ENCODE measurements at places on chromosomes 3 and 15. TPM values are rescaled to one million over a fixed set of nuclear protein-coding genes. Genes with fewer than 3 reads are reported as not detected.

The NAALADL2 gene
- 0.78 TPM for total RNA-seq

The NOX5 gene
- 2.9 TPM for total RNA-seq

The TEX55 gene
- total RNA-seq, result not detected

The TTC14 gene
- total RNA-seq, result 30.9 TPM

The PSTPIP1 gene
- total RNA-seq, result not detected

The AADAC gene
- 0.49 TPM for total RNA-seq

DNA sequence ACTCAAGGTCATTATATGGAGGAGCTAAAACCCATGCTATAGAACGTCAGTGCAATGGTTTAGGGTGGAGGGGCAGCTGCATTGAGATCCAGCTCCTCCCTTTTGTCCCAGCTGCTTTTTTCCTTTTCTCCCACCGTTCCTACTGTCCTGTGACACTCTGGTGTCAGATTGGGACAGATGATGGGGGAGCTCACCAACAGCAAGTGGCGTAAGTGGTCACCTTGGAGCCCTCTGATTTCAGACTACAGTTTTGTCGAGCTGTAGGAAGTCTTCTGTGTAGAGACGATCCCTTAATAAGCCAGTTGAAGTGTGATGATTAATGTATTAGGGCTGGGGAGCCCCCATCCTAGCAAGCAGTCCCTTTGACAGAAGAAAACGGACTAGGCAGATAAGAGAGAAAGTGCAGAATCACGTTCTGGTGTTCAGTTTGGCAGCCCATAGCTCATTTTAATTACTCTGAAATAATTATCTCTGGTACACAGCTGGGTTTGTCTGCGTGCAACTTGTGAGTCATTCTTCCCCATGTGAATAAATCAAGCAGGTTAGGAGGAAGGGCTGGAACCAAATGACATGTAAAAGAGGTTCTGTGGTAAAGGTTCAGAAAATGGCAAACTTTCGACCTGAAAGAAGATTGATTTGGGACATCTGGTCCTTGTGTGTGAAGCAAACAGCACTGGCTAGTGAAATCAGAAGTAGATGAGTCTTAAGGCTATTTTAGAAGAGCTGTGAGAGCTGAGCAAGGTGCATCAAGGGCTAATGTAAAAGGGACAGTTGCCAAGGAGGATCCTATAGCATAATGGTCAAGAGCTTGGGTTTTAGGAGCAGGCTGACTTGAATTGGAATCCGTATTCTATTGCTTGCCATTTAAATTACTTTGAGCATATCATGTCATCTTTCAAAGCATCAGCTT, 241.4 kb downstream of the EDEM1 start:
- peak; percentile 17 for DNase-seq

DNA sequence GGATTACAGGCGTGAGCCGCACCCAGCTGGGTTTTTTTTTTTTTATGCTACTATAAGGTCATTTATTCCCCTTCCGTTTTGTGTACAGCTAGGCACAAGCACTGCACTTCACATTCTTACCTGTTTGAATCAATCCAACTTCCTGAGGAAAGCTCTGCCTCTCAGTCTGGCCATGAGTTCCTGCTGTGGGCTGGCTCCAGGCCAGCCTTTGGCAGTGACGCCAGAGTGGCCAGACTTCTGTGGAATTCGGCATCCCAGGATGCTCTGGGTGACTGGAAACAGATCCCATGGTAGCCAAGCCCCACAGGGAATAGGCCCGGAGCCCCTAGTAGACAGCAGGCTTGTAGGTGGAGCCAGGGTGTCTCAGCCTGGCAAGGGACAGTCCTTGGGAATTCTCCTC, 21.5 kb upstream of the TIMP4 start:
- peak; percentile 68 for DNase-seq

GRCh38 chr3:55516392-55517030, 29.4 kb upstream of the WNT5A start:
- no peak for DNase-seq

GRCh38 chr3:194257151-194257621, 93.9 kb downstream of the CPN2 start:
- no peak for DNase-seq

DNA sequence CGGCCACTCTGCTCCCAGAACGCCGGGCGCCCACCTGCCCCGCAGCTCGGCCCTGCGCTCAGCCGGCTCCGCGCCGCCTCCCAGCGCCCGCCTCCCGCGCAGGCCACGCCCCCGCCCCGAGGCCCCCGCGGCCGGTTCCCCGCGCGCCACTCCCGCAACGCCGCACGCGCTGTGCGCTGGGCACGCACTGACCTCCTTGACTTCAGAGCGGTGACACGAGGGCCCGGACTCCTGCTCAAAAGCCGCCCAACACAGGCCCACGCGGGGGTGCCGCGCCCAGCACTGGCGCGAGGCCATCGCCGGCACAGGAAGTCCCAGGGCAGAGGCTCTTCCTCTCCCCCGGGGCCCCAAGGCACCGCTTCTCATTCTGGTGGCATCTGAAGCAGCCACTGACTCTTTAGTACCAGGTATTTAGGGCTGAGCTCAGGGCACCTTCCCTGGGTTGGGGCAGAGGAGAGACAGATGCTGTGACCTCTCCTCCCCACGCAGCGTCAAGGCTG, 12.4 kb downstream of the TNK2 start:
- peak; percentile 72 for DNase-seq

DNA sequence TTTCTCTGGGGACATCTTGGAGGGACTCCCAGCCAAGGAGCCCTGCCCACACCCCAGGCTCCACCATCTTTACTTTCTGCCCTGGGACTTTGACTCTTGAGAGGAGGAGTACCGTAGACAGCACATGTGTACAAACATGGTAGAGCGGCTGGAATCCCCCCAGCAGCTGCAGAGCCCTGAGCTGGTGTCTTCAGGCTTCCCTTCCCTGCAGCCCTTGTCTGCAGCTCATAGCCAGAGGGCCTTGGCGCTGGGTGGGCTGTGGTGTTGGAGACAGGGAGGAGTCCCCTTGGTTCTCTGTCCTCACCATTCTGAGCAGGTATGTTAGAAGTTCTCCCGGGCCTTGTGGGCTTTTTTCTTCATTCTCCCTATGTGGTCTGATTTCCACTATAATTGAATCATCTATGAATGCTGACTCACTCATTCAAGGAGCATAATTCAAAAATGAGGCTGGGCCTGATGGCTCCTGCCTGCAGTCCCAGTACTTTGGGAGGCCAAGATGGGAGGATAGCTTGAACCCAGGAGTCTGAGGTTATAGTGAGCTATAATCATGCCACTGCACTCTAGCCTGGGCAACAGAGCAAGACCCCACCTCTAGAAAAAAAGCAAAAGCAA, 97.8 kb upstream of the MEF2A start:
- no peak for DNase-seq

DNA sequence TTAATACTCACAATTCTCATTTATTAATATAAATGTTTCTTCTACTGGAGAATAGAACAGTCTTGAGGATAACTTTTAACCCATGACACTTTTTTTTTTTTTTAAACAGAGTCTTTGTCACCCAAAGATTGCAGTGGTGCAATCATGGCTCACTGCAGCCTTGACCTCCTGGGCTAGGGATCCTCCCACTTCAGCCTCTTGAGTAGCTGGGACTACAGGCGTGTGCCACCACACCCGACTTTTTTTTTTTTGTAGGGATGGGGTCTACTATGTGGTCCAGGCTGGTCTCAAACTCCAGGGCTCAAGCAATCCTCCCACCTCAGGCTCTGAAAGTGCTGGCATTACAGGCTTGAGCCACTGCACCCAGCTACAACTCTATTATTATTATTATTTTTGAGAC, 34.5 kb downstream of the PIK3CB start:
- no peak for DNase-seq

- DNase-seq, result no peak
Observed at GRCh38 chr15:88680241-88681001, 41.6 kb downstream of the ISG20 start.

DNA sequence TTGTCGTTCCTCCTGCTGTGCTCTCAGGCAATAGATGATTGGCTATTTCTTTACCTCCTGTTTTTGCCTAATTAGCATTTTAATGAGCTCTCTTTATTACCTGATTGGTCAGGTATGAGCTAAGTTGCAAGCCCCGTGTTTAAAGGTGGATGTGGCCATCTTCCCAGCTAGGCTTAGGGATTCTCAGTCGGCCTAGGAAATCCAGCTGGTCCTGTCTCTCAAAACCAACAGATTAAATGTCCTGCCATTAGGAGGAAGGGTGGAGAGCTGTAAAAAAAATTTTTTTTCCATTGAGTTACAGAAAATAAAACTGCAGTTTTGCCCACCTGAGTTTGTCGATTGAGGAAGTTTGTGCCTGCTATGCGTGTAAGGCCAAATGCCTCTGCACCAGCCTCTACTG, 5.4 kb upstream of the ACSBG1 start:
- DNase-seq, result no peak

DNA sequence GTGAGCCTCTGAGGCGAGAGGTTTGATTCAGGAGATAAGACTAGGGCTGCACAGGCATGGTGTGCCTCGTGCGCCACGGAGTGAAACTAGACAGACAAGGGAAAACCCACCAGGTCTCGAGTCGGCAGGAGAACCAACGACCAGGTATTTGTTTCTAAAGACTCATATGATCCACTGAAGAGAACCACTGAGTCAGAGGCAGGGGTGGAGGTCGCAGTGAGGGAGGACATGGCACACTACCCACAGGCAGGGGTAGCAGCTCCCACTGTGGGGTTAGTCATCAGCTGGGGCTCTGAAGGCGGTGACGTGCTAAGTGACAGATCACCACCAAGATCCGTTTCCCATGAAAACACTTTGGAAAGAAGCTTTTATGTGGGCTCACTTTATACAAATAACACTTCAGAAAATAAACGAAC, 45.7 kb downstream of the CHSY1 start:
- DNase-seq, result peak; percentile 74

GRCh38 chr3:63576846-63577245, 75.6 kb upstream of the SNTN start:
- no peak for DNase-seq

- DNase-seq, result no peak
Observed at GRCh38 chr3:51968883-51969678, 1.8 kb upstream of the PCBP4 start.

Data from RPMI7951 (cell line).